GM12878 (cell line): ENCODE measurements at places on chromosomes 2 and 18.
A peak's percentile ranks its signal among the peaks of the same experiment; 100 is the strongest.

DNA sequence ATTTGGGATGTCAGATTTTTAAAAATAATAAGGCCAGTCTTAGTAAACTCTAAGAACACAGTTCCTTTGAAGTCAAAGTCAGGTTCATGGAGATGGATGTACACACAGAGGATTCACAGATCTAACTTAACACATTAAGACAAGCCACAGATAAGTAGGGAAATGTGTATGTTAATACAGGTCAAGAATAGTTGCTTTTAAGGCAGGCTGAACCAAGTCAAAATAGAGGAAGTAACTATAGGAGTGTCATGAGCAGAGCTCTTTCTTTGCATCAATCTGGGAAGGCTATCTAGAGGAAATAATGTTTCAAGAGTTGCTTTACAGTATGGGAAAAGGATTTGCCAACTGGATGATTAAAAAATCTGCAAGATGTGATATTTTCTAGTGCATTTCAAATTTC lies 128.0 kb upstream of the FBXO11 start:
- no peaks in the 10 kb centered on the region for H3K27me3 ChIP-seq
- no peak for DNase-seq
- no peaks in the 10 kb centered on the region for H3K4me1 ChIP-seq
- H3K36me3 ChIP-seq, result no peaks in the 10 kb centered on the region

DNA sequence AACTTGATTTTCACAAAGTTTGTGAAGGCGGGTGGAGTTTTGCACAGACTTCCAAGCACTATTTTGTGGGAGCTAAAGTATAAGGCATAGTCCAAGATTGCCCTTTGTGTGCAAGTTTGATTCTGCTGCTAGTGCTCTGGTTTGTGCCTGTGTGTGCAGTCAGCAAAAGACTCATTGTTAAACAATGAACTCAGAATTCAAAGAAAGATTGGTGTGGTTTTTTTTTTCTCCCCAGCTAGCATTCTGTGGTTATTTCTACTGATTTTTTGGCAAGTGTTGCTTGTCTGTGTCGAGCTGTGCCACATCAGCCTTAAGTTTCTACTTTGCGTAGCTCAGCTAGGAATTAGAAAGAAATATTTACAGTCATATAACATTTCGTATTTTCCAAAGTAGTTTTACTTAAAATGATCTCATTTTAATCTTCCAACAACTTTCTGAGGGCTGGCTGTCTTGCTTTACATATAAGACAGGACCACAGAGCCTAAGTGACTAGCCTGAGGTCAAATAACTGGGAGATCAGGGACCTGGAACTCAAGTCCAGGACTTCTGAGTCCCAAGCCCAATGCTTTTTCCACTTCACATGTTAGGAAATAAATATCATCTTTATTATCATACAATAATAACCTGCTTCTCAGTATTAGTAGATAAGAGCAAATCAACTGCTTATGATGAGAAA lies 69.8 kb downstream of the BABAM2 start:
- no peaks in the 10 kb centered on the region for H3K4me1 ChIP-seq
- no peak overlapping the region for H3K27ac ChIP-seq
- DNase-seq, result no peak

- peak overlapping the region; percentile 88 for H3K27ac ChIP-seq
- no peak for DNase-seq
- no peaks in the 10 kb centered on the region for H3K36me3 ChIP-seq
- peaks cover 31% of the 10 kb centered on the region for H3K4me1 ChIP-seq
- no peaks in the 10 kb centered on the region for H3K27me3 ChIP-seq
These were observed 8.2 kb downstream of the ZFP36L2 start for GRCh38 chr2:43218155-43218701.

- H3K4me3 ChIP-seq, result no peak overlapping the region
- no peaks in the 10 kb centered on the region for H3K27me3 ChIP-seq
- H3K27ac ChIP-seq, result no peak overlapping the region
- peaks cover 24% of the 10 kb centered on the region for H3K36me3 ChIP-seq
These were observed 32.7 kb downstream of the LPIN1 start for GRCh38 chr2:11778923-11779757.

DNA sequence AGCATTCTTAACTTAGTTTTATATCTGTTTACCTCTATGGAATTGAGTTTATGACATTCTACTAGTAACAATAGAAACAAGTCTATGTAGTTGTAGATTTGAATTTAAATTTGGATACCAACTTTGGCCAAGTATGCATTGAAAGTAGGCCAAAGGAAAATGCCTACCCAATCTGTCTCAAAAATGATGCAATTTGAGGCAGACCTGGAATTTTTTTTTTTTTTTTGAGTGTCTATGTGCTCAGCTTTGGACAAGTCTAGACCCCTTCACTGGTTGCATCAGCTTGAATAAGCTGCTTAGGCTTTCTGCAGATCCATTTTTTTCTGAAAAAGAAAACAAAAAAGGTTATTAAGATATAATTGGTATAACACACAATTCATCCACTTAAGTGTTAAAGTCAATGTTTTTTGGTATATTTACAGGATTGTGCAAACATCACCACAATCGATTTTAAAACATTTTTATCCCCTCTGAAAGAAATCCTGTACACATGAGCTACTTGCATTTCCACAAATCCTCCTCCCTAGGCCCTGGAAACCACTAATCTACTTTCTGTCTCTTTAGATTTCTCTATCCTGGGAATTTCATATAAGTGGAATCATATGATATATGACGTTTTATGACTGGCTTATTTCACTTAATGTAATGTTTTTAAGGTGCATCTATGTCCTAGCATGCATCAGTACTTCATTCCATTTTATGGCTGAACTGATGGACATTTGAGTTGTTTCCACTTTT lies 185.1 kb upstream of the CCDC68 start:
- H3K27me3 ChIP-seq, result 0 out of 2 replicates have a peak, but pooled peaks cover 3% of the 10 kb centered on the region
- H3K36me3 ChIP-seq, result no peaks in the 10 kb centered on the region
- no peak for DNase-seq
- H3K4me1 ChIP-seq, result no peaks in the 10 kb centered on the region
- no peak overlapping the region for H3K27ac ChIP-seq
